A673 (cell line): ENCODE measurements at places on chromosomes 16 and 17. TPM values are rescaled to one million over a fixed set of nuclear protein-coding genes. Genes with fewer than 3 reads are reported as not detected.

CHMP6 gene
- 18.7 and 21.3 TPM in 2 replicates for total RNA-seq

E4F1 gene
- total RNA-seq = 36.0 and 41.6 TPM in 2 replicates

CACNA1H gene
- total RNA-seq = 19.7 and 25.0 TPM in 2 replicates

HOXB1 gene
- not detected in 2 replicates for total RNA-seq

LRRC37A gene
- 3.0 and 3.4 TPM in 2 replicates for total RNA-seq

DNA sequence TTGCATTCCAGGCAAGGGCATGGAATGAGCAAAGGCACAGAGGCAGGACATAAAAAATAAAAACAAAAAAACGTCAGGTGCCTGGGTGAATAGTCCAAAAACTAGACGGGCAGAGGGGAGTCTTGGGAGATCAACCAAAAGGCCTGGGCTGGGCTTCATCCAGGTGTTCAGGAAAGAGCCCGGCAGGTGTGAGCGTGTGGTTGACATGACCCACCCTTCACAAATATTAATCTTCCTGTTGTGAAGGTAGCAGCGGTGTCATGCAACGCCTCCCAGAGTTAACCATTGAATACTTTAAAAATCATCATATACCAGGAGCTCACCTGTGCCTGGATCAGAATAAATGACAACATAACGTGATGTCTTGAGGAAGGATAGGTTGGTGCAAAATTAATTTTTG, 90.6 kb downstream of the USP22 start:
- DNase-seq = no peak

DNA sequence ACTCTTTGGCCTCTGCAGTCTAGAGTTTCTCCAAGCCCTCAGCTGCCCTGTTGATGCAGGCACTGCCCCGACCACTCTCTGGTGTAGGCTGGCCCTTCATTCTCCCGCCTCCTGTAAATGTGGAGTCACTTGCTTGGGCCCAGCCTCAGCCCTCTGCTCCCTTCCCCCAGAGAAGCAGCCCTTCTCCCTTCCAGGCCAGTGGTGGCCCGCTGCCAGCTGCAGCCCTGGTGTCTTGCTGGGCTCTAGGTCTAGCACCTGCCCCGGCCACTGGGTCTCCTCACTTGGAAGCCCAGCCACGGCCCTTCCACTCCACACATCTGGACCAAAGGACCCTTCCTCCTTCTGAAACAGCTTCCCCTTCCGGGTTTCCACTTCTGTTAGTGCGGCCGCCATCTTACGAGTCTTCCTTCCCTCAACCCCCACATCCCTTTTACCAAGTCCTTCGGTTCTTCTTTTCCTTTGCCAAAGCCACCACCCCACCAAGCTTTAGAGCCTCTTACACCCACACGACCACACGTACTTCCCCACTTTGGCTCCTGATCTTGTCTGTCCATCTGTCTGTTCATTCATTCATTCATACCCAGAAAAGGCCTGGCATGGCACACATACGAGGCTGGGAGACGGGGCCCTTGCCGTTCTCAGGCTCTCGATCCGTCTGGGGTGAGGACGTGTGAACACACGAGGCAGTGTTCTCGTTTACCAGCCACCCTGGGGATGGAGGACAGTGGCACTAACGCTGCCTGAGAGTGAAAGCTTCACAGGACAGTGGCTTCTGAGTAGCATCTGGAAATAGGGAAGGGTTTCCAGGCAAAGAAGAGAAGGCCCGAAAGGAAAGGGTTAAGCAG, 68.0 kb downstream of the ABR start:
- DNase-seq = no peak

DNA sequence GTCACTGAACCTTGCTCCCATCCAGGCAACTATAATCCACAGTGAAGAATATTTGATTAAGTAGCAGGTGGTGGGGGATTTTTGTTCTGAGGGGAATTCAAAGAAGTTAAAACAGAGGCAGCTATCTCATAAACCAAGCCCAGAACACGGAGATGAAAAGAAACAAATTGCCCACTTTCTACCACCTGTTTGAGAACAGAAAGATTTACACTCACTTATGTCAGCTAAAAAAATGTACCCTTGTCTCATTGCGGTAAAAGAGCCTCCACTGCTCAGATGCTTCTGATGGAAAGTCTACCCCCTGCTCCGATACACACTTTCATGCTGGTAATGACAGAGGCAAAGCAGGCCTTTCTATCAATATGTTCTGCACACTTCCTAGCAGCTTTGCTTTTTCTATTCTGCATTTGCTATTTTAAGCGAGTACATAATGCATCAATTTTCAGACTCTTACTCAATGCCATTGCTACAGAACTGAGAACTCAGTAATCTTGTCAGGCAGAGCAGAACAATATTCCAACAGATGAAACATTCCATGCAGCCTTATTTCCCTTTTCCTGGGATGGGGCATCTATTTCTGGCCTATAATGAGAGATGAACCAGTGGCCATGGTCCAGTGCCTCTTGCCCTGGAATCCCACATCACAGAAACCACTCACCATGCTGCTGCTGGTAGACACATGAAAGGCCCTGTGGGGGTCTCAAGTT, 29.0 kb downstream of the CDK5R1 start:
- DNase-seq = no peak

DNA sequence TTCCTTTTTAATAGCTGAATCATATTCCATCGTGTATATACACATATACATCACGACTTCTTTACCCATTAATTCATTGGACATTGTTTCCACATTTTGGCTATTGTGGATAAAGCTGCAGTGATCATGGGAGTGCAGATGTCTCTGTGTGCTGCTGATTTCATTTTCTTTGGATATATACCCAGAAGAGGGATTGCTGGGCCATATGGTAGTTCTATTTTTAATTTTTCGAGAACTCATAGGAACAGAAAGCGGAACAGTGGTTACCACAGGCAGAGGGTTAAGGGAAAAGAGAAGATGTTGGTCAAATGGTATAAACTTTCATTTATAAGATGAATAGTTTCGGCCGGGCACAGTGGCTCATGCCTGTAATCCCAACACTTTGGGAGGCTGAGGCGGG, 187.4 kb upstream of the MYOCD start:
- DNase-seq = no peak

- DNase-seq = no peak
Measured at GRCh38 chr17:29458066-29458465, 67.9 kb downstream of the TAOK1 start.

DNA sequence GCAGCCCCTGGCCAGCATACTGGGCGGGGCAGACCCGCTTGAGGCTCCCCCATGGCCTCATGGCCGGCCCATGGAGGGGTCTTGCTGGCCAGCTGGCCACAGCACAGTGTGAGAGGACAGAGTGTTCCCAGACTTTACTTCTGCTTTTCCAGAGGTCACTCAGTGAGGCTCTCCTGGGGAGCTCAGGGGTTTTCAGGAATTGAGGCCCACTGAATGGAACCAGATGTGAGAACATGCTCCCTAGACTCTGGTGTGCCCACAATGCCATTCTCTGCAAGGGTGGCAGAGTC, 21.2 kb downstream of the ATP6V0D1 start:
- no peak for DNase-seq

DNA sequence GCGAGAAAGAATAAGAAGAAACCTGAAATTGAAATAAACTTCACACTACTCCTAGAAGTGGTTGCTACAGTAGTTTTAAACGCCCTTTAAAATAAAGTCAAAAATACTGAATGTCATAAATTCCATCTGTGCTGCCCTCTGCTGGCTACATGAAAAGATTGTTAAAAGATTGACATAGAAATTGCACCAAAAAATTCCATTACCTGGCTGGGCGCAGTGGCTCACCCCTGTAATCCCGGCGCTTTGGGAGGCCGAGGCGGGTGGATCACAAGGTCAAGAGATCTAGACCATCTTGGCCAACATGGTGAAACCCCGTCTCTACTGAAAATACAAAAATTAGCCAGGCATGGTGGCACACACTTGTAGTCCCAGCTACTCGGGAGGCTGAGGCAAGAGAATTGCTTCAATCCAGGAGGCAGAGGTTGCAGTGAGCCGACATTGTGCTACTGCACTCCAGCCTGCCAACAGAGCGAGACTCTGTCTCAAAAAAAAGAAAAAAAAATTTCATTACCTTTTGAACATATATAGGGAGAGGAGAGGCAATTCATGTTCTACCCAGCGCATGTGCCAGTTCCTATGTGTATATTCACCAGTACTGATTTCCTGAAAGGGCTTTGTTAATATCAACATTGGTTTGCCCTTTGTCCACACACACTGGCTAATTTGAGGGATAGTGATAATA, 36.5 kb downstream of the CYTH1 start:
- peak; percentile 56 for DNase-seq

GRCh38 chr16:25413975-25414374, 156.3 kb upstream of the ZKSCAN2 start:
- DNase-seq = peak; percentile 60

GRCh38 chr16:74625500-74626350, 18.8 kb upstream of the GLG1 start:
- no peak for DNase-seq

- no peak for DNase-seq
Measured at GRCh38 chr16:64278196-64278595, 843.7 kb downstream of the CDH11 start.

DNA sequence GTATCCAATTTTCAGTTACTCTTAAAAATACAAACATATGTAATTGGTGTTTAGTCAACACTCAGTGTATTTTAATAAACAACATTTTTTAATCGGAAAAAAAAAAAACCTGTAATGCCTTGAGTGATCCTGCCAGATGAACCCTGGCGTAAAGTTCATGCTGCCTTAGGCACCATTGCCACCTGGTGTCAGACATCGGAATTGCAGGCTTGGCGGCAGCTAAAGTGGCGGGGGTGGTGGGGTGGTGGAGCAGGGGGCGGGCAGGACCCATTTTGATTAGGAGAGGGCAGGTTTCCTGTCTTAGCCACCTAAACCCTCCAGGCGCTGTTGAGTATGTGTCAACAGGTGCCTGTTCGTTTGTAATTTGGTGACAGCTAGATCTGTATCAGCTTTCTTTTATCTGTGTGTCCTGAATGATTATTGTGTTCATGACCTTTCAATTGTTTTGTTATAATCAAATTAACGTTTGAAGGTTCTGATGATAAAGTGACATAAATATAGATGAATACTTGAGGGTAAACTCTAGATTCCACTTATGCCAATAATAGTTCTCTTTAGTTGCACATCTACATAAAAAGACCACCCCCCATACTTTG, 588.7 kb downstream of the CDH13 start:
- peak; percentile 49 for DNase-seq

DNA sequence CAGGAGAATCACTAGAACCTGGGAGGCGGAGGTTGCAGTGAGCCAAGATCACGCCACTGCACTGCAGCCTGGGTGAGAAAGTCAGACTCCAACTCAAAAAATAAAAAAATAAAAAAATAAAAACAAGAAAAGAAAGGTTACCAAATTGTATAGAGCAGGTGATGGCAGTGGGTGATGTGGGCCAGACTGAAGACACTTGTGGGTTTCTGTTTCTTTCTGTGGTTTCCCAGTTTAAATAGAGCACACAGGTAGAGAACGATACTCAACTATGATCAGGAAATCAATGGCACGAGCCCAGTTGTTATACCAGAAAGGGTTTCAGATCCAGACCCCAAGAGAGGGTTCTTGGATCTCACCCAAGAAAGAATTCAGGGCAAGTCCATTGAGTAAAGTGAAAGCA, 32.6 kb downstream of the NUBP1 start:
- no peak for DNase-seq

DNA sequence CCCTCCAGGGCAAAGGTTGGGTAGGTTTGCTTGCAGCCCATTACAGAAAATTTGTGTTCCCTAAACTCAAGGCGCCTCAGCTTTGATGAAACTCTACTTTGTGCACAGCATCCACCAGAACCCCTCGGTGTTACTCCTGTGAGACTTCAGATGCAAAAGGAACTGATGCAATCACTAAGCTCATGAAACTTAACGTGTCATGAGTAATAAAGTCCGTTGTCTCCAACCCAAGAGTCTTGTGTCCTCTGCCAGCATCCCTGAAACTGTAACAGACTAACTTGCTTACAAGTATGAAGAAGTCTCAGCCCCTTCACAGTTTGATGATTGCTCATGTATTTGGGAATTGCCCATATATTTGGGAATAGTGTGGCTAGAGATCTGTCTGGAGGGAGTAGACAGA, 74.8 kb upstream of the MARCHF10 start:
- no peak for DNase-seq
